ENCODE measurements at places on chromosomes 2 and 18.

GRCh38 chr2:68721482-68722101, 13.0 kb upstream of the ARHGAP25 start:
- DNase-seq, result no peak

- DNase-seq, result no peak
Measured at GRCh38 chr18:63298400-63299365, 20.9 kb downstream of the BCL2 start.

GRCh38 chr2:164335128-164335527, 286.2 kb downstream of the GRB14 start:
- no peak for DNase-seq

- no peak for DNase-seq
Measured at GRCh38 chr2:150549381-150549780, 61.9 kb upstream of the RND3 start.

DNA sequence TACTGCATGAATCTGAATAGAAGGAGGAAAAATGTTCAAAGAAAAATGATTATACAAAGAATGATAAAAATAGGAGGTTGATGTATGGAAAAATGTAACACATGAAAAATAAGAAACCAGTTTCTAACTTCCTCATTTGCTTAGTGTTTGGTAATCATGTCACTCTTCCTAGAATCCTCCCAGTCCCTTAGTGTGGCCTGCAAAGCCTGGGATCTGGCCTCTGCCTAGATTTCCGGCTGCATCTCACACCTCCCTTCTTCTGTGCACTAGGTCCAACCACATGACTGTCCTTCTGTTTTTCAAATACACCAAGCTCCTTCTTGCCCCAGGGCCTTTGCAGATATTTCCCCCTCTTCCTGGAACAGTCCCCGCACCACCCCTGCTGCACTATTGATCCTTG, 76.8 kb upstream of the RBMS1 start:
- no peak for DNase-seq

- no peak for DNase-seq
Measured at GRCh38 chr18:56197241-56197859, 441.0 kb downstream of the TXNL1 start.

DNA sequence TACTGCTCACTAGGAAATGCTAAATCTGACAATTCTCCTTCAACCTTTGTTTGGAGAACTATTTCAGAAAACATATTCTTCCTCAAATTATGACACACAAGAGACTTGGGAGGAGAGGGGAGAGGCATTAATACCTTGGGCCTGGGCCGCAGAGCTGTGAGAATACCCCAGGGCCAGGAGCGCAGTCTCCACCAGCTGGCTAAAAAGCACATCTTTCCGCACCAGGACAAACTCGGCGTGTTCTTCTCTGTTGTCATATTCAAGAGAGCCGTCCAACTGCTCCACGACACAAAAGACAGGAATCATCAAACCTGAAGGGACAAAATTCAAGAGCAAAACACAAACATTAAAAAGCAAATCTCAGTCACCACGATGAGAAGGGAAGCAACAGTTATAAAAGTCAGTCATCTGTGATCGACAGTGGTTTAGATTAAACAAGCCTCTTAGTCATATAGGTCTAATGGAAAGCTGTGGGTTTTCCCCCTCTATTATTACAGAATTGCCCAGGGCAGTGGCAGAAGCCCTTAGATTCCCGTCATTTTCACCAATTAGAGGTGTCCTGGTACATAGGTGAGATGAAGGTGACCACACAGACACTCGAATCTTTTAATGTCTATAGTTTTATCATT, 24.4 kb downstream of the SATB2 start:
- DNase-seq, result no peak

DNA sequence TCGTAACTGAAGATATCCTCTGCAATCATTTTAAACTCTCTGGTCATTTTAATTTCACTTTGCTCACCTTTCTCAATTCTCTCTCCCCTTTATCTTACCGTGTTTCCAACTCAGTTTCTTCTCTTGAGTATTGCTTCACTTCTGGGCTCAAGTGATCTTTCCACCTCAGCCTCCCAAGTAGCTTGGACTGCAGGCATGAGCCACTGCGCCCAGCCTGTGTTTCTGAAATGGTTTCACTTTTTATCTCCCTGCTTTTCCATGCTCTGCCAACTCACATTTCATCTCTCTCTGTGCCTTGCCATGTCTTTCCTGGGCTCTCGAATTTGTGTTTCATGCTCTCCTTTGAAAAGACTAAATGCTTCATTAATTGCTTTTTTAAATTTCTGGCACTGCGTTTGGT, 30.5 kb upstream of the TMEM131 start:
- no peak for DNase-seq

GRCh38 chr2:44101246-44101645, 67.4 kb upstream of the PPM1B start:
- no peak for DNase-seq

GRCh38 chr2:141557329-141558095, 573.3 kb downstream of the LRP1B start:
- no peak for DNase-seq

GRCh38 chr2:126866451-126866850, 32.2 kb upstream of the TEX51 start:
- DNase-seq, result no peak

- no peak for DNase-seq
Measured at GRCh38 chr2:1893856-1894255, 149.5 kb upstream of the PXDN start.

- no peak for DNase-seq
Measured at GRCh38 chr2:134421556-134422328, 167.9 kb downstream of the MGAT5 start.

DNA sequence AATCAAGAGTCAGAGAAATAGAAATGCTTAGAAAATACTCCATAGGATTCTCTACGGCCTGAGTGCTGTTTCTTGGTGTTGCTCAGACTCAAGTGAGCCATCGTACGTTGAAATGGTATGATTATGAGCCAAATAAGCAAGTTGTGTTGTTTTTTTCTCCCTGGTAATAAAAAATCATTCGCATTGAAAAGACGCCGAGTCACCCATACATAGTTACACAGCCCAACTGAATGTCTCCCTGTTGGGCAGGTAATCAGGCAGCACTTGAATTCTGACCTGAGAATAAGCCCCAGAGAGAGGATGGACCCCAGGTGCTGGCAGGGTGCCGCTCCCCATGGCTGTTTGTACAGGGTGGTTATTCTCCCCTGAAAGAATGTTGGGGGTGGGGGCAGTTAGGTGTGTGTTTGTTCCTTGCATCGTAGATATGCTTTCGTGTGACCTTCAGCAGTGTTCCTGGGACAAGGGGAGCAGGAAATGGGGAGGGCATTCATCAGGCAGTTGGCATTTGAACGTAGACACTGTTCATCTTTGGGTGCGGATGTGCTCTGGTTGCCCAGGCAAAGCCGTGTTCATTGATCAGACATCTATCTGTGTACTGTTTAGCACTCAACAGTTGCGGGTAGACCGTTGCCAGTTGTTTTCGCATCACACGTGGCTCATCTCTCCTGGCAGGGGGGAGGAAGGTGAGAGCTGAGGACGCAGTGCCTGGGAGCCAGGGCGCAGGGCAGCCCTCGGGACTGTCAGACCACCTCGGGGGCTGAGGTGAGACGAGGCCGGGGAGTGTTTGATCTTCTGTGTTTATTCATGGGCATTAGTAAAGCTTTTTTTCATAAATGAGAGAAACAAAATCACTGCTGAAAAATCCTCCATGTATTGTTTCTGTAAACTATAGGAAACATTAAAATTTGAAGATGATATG, 27.3 kb downstream of the MTCL1 start:
- DNase-seq, result no peak

DNA sequence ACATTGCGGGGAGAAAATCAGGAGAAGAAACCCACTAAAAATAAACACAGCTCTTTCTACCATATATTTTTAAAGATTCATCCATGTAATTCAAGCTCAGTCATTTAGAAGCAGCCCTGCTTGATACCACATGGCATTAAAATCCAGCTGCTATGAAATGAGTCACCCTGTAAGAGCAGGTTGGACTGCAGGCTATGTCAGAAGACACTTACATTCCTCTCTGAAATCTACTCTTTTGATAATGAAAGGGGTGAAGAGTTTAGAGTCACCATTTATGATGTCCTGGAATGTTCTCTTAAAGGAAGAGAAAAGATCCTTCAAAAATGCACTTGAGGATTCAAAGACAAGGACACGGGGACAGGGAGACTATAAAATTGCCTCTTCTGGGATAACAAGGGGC, 100.6 kb upstream of the APCDD1 start:
- no peak for DNase-seq

GRCh38 chr2:166805753-166806152, 82.5 kb upstream of the XIRP2 start:
- no peak for DNase-seq

- no peak for DNase-seq
Measured at GRCh38 chr18:75307530-75307929, 96.9 kb downstream of the TSHZ1 start.

DNA sequence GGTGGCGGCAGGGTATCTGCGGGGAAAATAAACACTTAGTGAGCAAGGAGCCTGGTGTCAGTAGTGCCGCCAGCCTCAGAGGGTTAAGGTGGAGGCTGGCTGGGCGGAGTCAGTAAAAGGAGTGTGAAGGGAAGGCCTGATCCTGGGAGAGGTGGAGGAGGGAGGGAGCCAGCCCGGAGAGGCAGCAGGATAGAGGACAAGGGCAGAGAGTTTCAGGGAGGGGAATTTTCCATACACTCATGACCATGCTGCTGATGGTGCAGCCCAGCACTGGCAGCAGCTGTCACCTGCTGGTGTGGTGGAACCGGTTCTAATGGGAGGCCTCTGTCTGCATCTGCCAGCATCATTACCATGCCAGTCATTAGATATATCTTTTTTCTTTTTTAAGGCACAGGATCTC, 2.0 kb upstream of the TEX44 start:
- DNase-seq, result no peak

DNA sequence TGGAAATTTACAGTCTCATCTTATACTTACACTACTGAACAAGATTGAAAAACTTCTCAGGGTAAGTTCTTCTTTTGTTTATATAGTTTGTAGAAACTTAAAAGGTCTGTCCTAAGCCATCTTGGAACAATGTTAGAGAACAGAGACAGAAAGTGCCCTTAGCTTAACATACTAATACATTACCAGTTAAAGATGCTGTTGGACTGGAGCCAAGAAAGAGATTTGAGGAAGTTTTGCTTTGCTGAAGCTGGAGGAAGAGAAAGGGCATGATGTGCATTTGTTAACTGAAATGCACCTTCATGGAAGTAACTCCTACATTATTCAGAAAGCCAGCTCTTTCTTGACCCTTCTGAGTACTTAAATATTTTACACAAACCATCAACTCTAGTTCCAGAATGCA, 66.5 kb upstream of the TNFRSF11A start:
- DNase-seq, result no peak

GRCh38 chr2:25330273-25330672, 11.5 kb downstream of the DNMT3A start:
- DNase-seq, result no peak

DNA sequence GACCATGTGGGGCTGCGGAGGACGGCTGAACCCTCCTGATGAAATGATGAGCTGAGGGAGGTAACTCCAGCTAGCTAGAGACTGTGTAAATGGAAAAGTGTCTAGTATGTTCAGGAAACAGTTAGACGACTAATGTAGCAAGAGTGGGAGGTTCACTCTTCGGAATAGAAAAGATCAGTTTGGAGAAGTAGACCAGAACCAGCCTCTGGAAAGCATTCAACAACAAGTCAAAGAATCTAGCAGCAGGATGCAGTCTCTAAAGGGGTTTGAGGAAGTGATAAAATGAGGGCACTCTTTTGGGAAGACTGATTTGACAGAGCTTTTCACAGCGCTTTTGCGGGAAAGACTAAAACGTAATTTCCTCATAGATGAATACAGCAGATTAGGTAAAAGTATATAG, 79.6 kb downstream of the GAREM1 start:
- DNase-seq, result no peak

GRCh38 chr2:23901966-23902846, 24.7 kb downstream of the ATAD2B start:
- no peak for DNase-seq

GRCh38 chr2:165197346-165197745, 6.5 kb downstream of the SCN3A start:
- DNase-seq, result no peak

- no peak for DNase-seq
Measured at GRCh38 chr2:64581777-64582539, 57.8 kb downstream of the AFTPH start.

DNA sequence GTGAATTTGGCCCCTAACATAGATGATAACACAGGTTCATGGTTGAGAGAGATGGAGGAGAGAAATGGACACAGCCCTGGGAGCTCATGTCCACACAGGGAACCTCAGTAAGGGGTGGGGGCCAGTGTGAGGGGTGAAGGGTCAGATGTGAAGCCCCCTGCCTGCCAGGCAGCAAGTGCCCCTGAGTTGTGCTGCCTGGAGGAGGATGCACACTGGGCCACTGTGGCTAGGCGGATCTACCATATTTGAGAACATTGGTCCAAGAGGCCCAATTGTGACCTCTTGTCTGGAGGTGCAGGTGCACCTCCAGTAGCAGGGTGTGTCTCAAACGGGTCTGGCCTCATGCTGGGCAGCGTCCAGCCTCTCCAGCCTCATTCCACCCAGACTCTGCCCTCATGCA, 99.6 kb upstream of the SNTG2 start:
- no peak for DNase-seq

GRCh38 chr2:23131066-23131575, 253.9 kb upstream of the KLHL29 start:
- no peak for DNase-seq

- no peak for DNase-seq
Measured at GRCh38 chr2:48144777-48145176, 238.5 kb upstream of the FBXO11 start.

DNA sequence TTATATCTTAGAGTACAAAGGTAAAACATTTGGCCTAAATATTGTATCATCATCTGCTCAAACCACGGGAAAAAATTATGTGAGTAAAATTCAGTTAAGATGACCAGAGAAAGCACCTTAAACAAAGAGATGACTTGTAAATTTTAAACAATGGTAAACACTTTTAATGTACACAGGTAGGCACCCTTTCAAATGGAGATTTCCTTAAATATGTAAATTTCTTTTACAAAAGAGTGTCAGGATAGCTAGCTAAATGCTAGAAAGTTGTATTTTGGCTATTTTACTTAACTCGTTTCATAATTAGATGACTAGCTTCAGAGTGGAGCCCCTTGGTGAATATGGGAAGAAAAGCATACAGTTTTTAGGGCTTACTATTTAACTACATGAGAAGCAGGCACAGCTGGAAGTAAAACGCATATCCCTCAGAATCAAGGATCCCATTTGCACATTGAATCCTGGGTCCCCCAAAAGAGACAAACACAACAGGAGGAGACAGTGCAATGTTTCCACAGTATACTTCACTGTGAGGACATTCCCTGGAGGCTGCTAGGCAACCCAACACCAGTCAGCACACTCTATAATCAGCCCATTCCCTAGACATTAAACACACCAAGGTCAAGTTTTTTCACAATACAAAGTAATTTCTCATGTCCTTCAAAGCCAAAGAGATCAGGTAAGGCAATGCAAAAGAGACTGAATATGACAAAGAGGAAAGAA, 1154.4 kb downstream of the DPP10 start:
- no peak for DNase-seq

DNA sequence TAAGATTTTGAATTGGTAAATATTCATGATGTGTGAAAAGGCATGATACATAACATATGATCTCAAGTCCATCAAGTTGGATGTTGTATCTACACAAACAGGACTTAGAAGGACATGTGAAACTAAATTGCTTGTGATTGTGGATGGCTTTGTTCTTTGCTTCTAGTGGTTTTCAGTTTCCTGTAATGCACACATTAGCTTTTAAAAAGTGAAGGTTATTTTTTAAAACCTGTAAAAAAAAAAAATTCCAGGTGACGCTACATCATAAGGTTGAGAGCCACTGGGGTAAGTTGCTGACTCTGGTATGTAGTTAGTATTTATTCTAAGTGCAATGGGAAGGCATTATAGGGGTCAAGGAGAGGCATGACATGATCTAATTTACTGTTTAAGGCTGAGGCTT, 48.4 kb upstream of the TMEM247 start:
- no peak for DNase-seq

Measured in GM20000 (cell line).